ENCODE measurements at places on chromosomes 2 and 18.

DNA sequence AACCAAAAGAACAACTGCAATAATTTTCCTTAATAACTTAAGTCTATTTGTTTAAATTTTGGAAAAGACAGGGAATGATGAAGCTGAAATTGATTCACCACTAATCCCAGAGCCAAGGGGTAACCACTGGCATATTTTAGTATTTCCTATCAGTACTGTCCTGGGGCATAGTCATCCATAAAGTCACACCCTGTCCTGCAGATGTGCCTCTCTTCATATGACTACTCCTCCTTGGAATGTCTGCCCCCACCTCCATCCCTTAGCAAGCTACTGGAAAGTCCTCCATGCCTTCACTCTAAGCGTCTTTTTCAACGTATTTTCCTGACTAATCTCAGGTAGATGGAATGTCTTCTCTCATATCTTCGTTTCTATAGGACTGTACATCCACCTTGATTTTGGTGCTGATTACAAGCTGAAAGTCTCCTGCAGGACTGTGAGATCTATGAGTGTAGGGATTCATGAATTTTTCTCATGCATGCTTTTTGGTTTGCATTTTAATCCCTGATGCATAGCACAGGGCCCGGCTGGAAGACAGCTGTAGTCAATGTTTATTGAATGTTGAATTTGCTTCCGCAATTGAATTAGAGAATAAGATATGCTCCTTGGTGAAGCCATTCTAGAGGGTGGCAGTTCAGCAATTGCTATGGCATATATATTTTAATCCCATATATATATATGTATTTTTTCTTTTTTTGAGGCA, 85.6 kb downstream of the MOGAT1 start:
- no peak for DNase-seq

DNA sequence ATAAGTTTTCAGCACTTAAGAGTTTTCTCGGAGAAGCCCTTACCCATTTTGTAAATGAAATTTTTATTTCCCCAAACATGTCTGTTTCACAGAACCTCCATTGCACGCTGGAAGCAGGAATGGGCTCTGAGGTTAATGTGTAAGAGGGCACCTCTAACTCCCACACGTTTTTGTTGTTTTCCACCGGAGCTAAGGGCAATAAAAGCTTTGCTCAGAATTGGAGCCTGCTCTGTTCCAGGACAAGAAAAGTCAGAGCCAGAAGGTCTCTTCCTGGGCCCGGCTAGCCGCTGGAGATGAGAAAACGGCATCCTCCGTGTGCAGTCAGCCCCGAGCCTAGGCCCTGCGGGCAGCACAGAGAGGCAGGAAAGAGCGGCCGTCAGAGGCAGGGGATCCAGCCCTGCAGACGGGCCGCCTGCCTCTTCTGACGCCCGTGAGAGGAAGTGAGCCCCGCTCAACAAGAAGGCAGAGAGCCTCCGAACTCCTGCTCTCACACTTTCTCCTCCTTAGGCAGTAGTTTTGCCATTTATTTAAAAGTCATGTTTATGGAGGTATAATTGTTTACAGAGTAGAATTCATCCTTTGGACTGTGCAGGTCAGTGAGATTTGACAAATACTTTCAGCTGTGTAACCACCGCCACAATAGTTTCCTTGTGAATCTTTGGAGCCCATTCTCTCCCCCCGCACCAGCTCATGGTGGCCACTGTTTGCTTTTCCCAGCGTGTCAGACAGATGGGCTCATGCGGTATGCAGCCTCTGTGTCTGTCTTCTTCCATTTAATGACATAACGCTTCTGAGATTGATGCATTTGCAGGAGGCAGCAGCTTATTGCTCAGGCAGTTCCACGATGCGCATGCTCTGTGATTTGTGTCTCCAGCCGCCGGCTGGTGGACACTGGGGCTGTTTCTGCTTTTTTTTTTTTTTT, 117.3 kb downstream of the GALR1 start:
- DNase-seq = no peak

DNA sequence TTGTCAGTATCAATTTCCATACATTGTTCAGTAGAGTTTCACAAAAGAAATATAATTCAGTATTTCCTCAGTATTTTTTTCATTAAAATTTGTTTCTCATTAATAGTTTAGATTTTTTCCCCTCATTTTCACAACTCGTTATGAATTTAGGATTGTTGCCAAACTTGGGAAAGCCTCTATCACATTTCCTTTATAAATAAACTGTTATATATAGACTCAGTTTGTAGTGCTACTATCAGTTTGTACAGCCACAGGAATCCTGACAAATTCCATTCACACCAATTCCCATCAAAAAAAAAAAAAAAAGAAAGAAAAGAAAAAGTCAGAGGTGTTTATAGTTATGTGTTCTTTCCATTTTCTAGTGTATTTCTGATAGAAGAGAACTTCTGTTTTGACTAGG, 123.3 kb upstream of the DCC start:
- no peak for DNase-seq

- no peak for DNase-seq
Observed at GRCh38 chr2:200466425-200467418, 43.1 kb downstream of the KCTD18 start.

- DNase-seq = no peak
Observed at GRCh38 chr2:97676620-97677019, 7.1 kb downstream of the C2orf92 start.

Measured in NCI-H1436 treated with DMSO at 0.1 percent for 48 hours (cell line).